Stimulated activated CD4-positive, alpha-beta T cell treated with anti-CD3 and anti-CD28 coated beads, Interleukin-15, amount 100 ng/mL, for 1 hour (primary cell): ENCODE measurements at places on chromosomes 2 and 18.
A peak's percentile ranks its signal among the peaks of the same experiment; 100 is the strongest.

- no peak for DNase-seq
Observed at GRCh38 chr2:16640867-16641266, 24.8 kb downstream of the CYRIA start.

GRCh38 chr18:22753130-22753831 lies 179.8 kb upstream of the RBBP8 start:
- no peak for DNase-seq

DNA sequence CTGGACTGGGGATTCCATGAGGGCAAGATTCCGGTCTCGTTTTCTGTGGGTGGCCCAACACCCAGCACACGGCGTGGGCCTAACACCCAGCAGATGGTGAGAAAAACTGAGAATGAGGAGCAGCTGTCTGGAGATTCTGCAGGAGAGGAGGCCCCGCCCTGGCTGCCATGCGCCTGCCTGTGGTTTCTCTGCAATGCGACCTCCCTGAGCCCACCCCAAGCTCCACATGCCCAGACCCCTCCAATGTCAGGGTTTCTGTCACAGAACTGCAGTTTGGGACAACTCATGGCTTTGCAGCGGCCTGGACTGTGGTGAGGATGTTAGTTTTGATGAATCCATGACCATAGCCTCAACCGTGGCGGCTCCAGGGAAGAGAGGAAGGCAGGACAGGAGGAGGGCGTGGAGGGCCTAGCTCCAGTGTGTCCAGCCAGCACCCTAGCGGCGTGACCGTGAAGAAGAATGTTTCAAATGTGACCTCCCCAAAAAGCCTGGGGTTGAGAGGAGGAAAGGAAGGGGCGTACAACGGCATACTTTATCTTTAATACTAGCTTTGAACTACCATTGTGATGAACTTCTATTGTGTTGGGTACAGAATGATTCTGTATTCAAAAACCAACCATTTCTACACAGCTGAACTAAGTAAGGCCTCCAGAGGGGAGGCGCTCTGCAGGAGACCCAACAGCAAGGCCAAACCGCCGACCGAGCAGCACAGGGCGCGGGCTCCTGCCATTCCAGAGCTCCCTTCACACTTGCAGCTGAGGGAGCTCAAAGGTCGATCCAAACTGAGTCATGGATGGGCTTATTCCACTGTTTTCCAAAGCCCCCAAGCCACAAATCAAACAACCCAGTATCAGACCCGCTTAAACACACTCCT lies 3.4 kb downstream of the PXDN start:
- DNase-seq = no peak

GRCh38 chr2:176139661-176140512 lies 10.4 kb downstream of the HOXD8 start:
- DNase-seq = no peak

DNA sequence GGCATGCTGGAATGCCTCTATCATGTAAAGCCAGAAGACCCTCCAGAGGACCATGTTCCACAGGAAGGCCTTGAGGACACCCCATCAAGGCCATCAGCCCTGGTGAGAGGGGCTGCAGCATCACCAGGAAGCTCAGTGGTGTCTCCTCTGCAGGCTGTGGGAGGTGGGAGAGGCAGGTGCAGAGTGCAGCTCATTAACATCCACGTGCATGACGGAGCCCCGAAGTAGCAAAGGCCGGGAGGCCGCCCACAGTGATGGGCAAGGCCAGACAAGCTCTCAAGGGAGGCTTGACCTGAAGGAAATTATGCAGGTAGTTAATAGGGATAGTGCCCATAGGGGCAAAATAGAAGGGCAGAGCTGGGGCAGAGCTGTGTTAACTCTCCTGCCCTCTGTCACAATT lies 30.3 kb upstream of the SMCHD1 start:
- DNase-seq = no peak

DNA sequence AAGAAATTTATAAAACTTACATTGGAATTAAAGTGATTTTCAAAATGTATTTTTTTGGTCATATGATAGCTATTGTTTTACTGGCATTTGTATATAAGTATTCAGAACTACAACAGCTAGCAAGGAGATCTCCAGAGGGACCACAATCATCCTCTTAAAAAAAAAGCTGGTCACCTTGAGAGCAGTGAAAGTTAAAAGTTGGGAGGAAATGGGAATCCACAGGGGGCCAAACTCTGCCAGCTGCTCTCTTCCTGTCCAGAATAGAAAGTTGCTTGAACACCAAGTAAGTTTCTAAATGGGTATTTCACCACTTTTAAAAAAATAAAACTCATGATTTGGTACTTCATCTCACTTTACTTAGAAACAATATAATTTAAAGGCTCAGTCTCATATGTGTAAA lies 1025.1 kb downstream of the LRP1B start:
- no peak for DNase-seq

DNA sequence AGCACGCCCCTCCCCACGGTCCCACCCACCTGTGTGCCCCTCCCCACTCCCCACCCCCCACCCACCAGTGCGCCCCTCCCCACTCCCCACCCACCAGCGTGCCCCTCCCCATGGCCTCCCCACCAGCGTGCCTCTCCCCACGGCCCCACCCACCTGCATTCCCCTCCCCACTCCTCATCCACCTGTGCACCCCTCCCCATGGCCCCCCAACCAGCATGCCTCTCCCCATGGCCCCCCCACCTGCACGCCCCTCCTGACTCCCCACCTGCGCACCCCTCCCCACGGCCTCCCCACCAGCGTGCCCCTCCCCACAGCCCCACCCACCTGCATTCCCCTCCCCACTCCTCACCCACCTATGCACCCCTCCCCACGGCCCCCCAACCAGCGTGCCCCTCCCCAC lies 190.2 kb downstream of the EIPR1 start:
- no peak for DNase-seq

- peak; percentile 46 for DNase-seq
Observed at GRCh38 chr2:112626604-112627059, 19.1 kb upstream of the SLC20A1 start.

DNA sequence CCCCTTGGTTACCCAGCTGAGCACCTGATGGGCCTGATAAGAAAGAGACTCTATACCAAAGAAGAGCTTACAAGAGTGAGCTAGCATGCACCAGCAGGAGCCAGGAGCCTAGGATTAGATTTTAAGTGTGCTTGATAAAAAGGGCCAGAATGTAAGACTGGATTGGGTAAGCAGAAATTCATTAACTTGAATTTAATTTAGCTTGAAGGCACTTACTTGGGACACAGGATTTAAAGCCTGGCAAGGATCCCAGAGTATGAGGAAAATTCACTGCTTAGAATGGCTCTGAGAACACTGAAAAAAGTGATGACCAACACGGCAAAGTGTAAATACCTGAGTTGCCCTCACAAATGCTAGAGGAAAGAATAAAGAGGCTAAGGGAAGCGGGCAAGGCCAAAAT lies 91.3 kb upstream of the RBBP8 start:
- DNase-seq = no peak

DNA sequence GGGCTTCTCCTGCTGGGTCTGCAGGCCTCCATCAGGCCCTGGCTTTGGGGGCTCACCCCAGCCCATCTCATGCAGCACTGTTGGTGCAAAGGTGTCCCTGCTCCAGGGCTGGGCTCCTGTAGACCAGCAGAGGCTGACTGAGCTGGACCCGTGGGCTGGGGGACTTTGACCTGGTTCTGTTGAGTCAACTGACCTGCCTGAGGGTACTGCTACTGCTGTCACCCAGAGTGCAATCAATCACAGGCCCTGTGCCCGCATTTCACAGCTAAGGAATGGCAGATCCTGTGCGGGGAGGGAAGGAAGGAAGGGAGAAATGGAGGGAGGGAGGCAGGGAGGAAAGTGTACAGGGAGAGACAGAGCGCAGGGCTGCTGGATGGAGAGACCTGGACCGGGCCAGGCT lies 136.8 kb downstream of the TPO start:
- DNase-seq = no peak

- DNase-seq = no peak
Observed at GRCh38 chr2:38654528-38655381, 11.2 kb upstream of the GALM start.

- no peak for DNase-seq
Observed at GRCh38 chr18:35673682-35674081, 92.1 kb downstream of the GALNT1 start.
